ENCODE measurements at places on chromosomes 6 and 20.

DNA sequence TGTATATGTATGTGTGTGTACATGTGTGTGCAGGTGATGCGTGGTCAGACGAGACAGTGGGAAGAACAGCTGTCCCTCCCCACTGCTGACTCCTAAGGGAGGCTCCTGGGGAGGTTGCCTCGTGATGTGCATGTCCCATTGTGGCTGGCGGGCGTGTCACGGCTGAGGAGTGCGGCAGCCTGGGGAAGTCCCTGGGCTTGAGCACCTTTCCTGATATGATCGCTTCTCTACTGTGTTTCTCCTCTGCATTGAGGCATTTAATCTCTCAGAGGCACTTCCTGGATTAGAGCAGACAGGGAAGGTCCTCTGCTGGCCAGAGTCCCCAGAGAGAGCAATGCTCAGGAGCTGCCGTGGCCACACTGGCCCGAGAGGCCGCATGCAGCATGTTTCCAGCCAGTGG, 11.4 kb downstream of the NPBWR2 start:
- no peak for DNase-seq

DNA sequence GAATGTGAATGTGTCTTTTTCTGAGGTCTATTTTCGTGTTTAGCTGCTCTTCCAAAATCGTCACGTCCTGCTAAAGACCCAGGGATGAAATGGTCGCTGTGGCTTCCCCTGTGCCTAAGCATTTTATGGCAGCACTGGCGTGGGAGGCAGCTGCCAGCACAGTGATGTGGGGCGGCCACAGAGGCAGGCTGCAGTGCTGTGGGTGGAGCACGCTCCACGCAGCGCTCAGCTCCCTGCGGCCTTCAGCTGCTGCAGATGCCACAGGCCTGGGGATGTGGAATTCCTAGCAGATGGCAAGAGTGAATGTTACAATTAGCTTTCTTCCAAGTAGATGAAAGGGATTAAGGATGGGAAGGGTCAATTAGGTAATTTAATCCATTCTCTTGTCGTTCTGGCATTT, 242.6 kb downstream of the SMOC2 start:
- DNase-seq: no peak

GRCh38 chr6:9789201-9789600, 625.7 kb downstream of the TFAP2A start:
- no peak for DNase-seq

DNA sequence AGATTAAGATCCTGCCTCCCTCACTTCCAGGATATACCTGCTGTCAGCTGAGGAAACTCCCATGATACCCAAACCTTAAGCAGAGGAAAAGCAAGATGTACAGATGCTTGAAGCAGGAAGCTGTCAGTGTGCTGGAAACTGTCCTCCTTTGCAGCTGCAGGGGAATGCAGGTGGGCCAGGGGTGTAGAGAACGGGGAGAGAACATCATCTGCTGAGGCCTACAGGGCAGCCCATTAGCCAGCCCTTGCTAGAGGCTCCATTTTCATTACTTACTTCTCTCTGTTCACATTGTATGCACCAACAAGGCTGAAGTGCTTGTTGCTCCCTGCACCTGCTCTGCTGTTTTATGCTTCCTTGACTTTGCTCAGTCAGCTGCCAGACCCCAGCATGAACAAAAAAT, 119.1 kb downstream of the PRND start:
- DNase-seq: no peak

DNA sequence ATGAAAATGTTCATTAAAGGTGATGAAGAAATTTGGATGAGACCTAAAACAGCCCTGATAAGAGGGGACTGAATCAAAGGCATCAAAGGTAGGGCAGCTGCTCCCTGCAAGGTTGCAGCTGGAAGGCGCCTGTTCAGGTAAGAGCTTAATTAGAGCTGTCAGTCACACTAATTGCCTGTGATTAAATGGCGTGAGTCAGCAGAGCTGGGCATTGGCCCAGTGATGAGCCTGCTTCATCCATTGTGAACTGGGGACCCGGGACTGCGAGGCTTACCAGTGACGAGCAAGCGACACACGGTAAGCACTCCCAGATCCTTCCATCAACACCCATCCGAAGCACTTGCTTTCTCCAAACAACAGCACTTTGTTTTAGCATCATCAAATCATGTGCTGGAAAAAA, 621.5 kb upstream of the CDH4 start:
- no peak for DNase-seq

DNA sequence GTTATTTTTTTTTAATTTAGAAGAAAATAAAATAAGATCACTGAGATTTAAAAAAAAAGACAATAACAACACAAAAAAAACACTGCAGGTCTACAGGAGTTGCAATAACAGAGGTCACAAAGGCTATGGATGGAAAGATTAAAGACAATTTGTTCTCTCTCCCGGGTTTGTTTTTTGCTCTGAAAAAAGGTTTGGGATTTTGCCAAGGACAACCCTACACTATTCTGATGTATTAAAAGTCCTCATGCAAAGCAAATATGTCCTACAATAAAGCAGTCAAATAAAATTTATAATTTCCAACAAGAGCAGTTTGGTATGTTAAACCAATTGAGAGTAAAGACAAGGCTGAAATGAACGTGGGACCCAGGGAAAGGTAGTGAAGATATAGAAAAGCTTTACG, 55.6 kb downstream of the PTPRK start:
- no peak for DNase-seq

GRCh38 chr6:148629592-148630465, 117.0 kb upstream of the UST start:
- no peak for DNase-seq

DNA sequence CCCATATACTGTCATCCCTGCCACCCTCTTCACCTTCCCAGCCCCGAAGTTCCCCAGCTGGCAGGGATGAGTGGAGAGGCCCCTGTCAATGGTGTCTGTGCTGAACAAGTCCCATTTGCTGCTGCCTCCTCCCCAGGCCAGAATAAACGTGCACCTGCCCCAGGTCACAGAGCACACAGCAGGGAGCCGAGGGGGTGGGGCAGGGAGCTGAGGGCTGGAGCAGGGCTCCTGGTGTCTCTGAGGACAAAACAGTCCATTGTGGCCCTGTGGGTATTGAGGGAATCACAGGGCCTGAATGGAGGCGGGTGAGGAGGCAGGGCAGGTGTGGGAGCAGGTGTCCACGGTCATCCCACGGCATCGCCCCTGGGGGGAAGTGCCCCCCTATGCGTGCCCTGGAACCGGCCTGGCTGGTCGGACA, 55.8 kb downstream of the SNAI1 start:
- DNase-seq: no peak

All from stimulated activated CD8-positive, alpha-beta memory T cell treated with anti-CD3 and anti-CD28 coated beads, Interleukin-7, amount 100 ng/mL, for 1 hour (primary cell).